Pons (tissue), 1 donor: ENCODE measurements at places on chromosomes 6 and 20.

GRCh38 chr6:125791151-125791819, 525 bp downstream of the NCOA7 start:
- peak; percentile 88 for DNase-seq

DNA sequence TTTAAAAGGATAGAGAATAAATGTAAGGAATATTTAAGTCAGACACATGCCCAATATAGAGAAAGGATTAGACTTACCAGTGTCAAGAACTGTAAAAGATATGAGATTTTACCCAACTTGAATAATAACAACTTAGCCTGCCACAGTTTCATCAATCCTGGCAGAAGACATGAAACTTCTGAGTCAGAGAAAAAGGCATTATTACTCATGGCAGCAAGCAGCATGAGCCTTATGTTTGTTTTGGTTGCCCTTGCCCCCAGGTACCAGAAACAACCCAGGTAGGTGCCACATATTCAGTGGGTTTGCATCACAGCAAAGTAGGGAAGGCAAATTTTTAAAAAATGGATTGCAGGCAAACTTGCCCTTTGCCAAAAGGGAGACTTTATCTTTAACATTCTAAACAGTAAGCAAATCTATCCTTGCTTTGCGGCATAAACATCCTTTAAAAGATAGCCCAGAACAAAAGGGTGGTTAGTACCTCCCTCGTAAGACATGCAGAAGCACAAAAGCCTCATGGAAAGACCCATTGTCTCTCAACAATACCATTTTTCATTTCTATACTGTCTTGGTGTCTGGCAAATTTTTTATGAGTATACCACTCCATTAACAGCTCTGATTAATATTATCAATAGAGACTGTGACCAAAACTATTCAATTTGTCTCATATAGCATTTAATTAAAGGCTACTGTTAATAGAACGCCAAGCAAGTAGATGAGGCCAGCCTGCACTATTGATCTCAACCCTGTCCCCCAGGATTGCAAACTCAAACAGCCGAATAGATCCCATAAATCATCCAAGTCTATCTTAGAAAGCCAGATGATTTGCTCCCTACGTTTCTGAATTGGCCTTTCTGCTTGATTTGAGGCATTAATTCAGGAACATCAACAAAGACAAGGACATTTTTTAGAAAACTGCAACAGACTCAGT, 185.1 kb downstream of the COL19A1 start:
- DNase-seq, result no peak

GRCh38 chr6:87731818-87732661, 30.0 kb upstream of the AKIRIN2 start:
- peak; percentile 84 for DNase-seq

DNA sequence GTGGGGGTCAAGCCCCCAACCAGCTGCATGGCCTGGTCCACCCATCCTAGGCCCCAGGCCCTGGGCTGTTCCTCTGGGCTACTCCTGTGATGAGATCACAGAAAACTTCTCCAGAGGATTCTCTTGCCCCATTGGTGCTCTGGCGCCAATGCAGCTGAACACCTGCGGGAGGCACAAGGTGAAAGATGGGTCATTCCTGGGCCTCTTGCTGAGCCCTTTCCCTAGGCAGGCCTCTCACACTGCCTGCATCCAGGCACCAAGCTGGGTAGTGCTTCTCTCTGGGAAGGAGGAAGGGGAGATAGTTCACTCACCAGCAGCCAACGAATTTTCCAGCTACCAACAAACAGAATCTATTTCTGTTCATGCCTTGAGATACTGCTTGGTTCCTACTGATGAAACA, 142.1 kb downstream of the PXDC1 start:
- no peak for DNase-seq

GRCh38 chr6:163630572-163630971, 216.1 kb downstream of the QKI start:
- DNase-seq, result no peak
